Activated naive CD8-positive, alpha-beta T cell treated with anti-CD3 and anti-CD28 coated beads, Interleukin-2, amount 50 U/mL, for 16 hours (primary cell): ENCODE measurements at places on chromosomes 7 and 10.

DNA sequence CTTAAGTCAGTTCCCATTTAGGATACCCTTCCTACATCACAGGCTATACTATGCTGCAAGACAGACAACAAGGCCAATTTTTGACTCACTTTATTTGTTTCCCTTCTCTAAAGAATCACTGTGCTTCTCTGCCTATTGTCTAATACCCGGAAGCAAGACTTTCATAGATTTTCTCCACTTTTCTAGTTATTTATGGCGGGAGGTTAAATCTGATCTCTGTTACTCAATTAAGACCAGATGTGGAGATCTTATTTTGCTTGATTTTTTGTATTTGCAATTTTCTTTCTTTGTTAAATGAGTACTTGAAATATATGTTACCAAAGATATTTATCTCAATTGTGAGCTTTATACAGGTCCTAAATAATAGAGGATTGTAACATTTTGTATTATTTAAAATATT is 511.5 kb downstream of the ATRNL1 start:
- no peak for DNase-seq

- no peak for DNase-seq
Observed at GRCh38 chr7:110881721-110882120, 209.2 kb upstream of the LRRN3 start.

GRCh38 chr7:131203291-131203976 is 124.2 kb upstream of the MKLN1 start:
- no peak for DNase-seq

DNA sequence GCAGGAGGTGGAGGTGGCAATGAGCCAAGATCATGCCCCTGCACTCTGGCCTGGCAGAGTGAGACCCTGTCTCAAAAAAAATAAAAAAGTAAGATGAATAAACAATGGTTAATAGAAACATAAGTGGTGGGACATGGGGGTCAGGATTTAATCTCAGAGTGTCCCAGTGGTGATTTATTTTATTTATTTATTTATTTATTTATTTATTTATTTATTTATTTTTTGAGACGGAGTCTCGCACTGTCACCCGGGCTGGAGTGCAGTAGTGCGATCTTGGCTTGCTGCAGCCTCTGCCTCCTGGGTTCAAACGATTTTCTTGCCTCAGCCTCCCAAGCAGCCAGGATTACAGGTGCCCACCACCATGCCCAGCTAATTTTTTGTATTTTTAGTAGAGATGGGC is 482.6 kb upstream of the GALNT17 start:
- DNase-seq, result no peak

DNA sequence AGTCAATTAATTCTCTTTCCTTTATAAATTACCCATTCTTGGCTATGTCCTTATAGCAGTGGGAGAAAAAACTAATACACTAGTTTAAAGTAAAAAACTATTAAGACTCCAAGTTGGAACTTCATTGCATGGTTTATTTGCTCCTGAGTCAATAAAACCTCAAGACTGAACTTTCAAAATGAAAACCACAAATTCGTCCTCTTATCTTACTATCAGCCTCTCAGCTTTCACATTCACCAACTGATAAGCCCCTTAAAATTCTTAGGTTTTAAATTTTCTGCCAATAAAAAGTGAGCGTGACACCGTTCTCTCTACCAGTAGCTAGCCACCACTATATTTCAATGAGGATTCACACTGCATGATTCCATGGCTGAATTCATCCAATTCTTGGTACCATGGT is 346.4 kb upstream of the NPSR1 start:
- no peak for DNase-seq

DNA sequence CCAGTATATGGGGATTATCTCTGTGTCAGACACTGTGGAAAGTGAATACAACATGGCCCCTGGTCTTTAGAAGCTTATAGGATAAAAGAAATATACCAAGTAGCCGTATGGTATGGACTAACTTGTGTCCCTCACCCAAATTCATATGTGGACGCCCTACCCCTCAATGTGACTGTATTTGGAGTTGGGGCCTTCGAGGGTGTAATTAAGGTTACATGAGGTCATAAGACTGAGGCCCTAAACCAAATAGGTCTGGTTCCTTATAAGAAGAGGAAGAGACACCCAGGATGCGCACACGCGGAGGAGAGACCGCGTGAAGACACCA is 36.3 kb downstream of the ASB13 start:
- DNase-seq, result no peak

DNA sequence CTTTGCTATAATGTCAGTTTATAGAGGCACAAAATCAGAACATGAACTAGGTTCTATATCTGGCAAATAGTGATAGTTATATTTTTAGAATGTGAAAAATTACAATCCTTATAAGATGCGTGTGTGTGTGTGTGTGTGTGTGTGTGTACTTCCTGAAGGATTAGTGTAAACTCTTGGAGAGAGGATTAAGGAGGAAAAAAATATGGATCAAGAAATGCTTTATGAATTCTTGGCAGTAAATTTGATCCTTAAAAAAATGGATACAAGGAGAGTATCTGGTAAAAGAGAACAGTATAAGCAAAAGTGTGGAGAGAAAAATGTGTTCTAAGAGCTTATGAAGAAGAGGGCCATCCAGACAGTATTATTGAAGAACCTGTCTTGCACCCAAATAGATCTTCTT is 484.3 kb downstream of the ADRA2A start:
- DNase-seq, result no peak

GRCh38 chr7:152669758-152670157 is 6.2 kb downstream of the XRCC2 start:
- no peak for DNase-seq

- DNase-seq, result no peak
Observed at GRCh38 chr10:60869652-60870415, 74.2 kb downstream of the RHOBTB1 start.

GRCh38 chr10:43221419-43222209 is 45.3 kb downstream of the RASGEF1A start:
- DNase-seq, result no peak

GRCh38 chr10:7370511-7370910 is 40.3 kb downstream of the SFMBT2 start:
- no peak for DNase-seq

DNA sequence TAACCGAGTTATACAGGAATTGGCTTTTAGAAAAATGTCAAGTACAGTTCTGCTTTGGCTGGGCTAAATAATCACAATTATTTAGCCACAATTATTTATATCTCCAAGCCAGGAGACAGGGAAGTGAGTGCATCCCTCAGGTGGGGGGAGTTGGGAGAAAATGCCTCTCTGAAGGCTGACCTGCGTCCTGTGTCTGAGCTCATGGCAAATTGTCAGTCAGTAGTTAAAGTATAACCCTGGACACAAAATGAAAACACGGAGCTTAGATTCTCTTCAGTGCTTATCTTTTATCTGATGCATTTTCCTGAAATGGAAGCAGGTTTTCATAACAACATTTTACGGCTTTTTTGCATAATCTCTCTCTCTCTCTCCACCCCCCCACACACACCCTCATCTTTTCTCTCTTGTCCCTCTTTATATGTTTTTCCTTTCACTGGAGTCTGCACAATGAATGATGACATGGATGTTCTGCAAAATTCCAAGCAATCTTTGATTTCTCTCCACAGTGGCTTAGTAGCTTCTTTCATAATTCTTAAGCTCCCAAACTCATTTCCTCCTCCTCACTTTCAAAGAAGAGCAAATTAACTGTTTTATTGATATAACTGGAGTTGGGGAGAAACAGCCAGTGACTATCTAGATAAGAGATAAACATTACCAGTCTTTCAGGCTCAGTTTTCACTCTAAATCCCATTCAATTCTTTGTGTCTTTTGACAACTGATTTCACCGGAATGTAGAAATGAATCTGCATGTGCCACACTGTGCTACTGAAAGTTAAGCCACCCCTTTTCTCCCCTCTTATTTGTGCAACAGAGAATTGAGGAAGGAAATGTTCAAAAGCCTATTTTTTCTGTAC is 521.4 kb upstream of the GHITM start:
- DNase-seq, result no peak

DNA sequence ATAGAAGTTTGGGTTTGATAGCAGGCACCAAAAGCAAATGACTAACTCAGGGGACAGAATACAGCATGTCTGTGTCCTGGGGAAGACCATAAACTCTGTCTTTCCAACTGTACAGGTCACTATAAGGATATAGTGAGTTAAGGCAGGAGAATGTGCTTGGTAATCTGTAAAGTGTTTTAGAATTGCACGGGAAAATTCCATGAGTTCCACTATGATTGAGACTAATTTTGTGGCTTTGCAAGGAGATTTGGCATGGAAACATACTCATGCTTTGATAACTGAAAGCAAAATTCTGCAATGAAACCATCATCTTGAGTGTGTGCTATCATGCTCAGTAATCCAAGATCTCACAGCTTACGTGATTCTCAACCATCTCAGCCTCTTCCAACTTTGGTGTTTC is 152.6 kb downstream of the PKD1L1 start:
- no peak for DNase-seq

- DNase-seq, result no peak
Observed at GRCh38 chr7:105677817-105678573, 96.7 kb upstream of the EFCAB10 start.

GRCh38 chr10:20841419-20841818 is 55.7 kb downstream of the NEBL start:
- no peak for DNase-seq

DNA sequence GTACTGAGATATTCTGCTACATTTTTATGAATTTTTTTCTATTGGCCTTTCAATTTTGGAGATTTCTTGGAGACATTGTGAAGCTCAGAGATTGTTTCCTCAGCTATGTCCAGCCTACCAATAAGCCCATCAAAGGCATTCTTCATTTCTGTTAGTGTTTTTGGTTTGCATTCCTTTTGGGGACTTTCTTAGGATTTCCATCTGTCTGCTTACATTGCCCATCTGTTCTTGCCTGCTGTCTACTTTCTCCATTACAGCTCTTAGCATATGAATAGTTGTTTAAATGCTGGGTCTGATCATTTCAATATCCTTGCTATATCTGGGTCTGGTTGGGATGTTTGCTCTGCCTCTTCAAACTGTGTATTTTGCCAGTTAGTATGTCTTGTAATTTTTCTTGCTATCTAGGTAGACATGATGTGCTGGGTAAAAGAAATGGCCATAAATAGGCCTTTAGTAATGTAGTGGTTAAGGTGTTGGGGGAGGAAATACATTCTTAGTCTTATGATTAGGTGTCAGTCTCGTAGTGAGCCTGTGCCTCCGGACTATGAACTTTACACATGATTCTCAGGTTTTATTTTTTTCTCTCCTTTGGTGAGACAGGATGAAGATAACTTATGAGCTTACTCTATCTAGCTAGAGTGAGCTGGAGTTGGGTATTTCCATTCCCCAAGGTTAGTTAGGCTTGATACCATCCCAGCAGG is 32.6 kb upstream of the NME8 start:
- DNase-seq, result no peak

DNA sequence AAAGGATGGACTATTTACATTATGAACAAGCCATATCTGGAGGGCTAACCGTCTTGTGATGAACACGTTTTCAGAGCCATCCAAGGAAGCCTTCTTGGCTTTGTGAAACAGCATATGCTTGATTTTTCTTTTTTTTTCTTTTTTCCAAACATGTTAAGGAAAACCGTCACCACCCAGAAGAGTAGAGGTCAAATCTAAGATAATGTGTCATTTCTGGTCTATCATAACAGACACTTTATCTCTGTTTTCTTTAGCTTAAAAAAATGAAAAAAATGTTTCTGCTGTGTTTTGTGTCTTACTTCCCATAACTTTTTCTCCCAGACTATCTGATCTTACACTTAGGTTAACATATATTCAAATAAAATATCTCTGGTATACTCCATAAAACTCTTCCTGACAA is 76.1 kb upstream of the DGKB start:
- DNase-seq, result no peak

DNA sequence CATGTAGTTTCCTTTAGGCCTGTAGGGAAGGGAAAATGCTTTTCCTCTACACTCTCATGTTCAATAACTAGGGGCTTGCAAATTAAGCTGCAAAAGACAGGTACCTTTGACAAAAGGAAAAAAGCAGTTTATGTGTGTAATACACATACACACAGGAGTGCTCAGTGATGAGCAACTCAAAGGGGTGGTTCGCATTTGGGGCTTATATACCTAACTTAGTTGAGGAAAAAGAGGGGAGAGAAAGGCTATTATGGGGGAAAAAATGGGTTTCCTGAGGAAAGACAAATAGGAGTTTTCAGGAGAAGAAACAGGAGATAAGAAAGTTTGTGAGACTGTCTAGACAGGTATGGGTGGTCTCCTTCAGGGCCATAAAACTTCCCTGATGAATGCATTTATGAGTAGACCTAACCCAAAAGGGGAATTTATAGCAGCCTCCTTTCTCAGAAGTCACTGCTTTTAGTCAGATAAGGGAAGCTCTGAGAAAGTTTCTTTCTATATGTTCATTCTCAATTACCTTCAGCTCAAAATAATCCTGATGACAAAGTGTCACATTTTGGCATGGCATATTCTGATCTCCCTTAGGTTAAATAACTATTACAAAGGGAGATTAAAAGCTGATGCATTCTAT is 55.2 kb upstream of the EZH2 start:
- no peak for DNase-seq

DNA sequence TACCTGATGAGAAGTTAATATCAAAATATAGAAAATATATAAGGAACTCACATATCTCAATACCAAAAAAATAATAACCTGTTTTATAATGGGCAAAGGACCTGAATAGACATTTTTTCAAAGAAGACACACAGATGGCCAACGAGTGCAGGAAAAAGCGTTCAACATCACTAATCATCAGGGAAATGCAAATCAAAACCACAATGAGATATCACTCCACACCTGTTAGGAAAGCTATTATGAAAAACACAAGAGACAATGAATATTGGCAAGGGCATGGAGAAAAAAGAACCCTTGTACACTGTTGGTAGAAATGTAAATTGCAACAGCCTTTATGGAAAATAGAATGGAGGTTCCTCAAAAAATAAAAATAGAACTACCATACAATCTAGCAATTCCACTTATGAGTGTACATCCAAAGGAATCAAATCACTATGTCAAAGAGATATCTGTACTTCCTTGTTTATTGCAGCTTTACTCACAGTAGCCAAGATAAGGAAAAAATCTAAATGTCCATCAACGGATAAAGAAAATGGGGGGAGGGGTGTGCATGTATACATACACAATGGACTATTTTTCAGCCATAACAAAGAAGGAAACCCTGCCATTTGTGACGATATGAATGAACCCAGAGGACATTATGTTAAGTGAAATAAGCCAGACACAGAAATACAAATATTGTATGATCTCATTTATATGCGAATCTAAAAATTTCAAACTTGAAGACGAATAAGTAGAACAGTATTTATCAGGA is 3.6 kb upstream of the ALOX5 start:
- DNase-seq, result no peak

DNA sequence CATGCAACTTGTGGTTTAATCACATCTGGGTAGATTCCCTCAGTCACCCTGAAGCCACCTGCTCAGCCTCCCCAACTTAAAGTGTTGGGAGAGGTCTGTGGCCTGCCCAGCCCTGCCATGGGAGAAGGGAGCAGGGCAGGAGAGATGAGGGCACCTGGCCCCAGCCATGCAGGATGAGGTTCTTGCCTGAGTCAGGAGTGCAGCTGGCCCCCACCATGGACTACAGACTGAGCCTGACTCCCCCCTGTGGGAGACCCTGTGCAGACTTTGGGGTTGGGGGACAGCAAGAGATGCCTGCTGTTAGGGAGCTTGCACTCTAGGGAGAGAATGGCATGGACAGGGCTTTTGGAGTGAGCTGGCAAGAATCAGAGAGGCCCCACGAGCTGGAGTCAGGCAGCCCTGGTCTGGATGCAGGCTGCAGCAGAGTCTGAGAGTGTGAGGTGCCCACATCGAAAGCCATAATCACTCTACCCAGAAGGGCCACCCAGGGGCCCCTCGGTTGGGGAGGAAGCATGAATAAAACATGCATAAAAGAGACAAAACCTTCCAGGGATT is 34.7 kb upstream of the DPYSL4 start:
- no peak for DNase-seq
